BE2C (cell line): ENCODE measurements at places on chromosomes 7 and 10.

DNA sequence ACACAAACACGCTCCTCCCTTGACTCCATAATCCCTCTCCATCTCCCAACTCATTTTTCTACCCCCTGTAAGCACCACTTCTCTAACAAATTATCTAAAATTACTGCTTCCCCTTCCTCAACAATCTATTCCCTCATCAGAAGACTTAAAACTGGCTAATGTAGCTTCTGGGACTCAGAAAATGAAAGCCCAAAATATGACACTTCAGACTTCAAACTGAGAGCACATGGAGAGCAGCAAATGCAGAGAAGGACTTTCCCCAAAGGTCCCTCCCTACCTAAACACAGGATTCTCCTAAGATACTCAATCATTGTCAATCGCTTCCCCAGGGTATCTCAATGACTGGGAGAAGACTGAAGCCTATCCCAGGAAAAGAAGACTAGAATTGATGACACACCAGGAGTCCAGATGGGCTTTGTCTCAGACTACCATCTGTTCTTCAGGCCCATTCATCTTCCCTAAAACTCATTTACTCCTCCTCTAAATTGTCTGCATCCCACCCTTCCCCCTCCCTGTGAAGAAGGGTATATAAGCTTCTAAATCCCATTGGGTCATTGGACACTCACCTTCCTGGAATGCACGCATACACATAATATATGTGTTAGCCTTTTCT lies 39.2 kb downstream of the ST8SIA6 start:
- DNase-seq: no peak

DNA sequence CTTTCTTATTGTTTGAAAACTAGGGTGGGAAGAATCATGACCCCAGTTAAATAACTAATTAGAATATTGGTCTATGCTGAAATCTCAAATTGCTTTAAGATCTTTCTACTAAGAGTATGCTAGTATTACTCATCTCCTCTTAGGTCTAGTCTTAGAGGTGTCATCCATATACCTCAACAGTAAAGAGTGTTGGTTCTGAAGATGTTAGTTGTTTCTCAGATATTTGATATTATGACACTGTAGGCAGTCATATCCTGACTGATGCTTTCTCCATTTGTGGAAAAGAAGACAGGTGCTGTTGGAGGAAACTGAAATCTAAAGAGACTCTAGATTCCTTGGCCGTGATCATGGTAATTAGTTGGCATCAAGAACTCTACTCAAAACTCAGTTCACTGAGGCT lies 21.2 kb downstream of the BPGM start:
- DNase-seq: no peak

DNA sequence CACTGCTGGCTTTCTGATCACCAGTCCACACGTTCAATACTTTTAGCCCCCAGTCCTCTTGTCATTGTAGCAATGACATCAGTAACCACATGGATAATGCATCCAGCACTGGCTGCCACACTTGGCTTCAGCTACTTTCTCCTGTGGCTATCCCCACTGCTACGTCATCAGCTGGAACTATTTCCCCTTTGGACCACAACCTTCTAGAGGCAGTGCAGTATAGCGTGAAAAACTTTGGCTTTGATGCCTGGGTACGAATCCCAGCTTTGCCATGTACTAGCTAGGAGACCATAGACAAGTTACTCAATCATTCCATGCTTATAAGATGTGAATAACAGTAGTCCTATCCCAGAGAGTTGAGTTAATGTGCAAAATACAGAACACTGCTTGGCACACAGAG lies 63.2 kb downstream of the CCDC3 start:
- no peak for DNase-seq

- no peak for DNase-seq
Observed at GRCh38 chr10:101446071-101446470, 92.1 kb downstream of the BTRC start.

DNA sequence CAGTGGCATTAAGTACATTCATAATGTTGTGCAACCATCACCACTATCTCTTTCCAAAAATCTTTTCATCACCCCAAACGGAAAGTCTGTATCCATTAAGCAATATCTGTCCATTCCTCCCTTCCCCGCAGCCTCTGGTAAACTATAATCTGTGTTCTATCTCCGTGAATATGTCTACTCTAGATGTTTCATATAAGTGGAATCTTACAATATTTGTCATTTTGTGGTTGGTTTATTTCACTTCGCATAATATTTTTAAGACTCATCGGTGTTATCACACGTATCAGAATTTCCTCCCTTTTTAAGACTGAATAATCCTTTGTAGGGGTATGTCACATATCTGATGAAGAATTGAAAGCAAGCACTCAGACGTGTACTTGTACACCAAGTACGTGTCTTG lies 86.0 kb upstream of the FGFR2 start:
- DNase-seq: no peak

- peak; percentile 28 for DNase-seq
Observed at GRCh38 chr10:126350216-126350992, 37.9 kb downstream of the ADAM12 start.

- DNase-seq: peak; percentile 1
Observed at GRCh38 chr7:44285561-44285960, 39.8 kb downstream of the CAMK2B start.

GRCh38 chr10:58352956-58353610 lies 18.3 kb downstream of the UBE2D1 start:
- DNase-seq: no peak

DNA sequence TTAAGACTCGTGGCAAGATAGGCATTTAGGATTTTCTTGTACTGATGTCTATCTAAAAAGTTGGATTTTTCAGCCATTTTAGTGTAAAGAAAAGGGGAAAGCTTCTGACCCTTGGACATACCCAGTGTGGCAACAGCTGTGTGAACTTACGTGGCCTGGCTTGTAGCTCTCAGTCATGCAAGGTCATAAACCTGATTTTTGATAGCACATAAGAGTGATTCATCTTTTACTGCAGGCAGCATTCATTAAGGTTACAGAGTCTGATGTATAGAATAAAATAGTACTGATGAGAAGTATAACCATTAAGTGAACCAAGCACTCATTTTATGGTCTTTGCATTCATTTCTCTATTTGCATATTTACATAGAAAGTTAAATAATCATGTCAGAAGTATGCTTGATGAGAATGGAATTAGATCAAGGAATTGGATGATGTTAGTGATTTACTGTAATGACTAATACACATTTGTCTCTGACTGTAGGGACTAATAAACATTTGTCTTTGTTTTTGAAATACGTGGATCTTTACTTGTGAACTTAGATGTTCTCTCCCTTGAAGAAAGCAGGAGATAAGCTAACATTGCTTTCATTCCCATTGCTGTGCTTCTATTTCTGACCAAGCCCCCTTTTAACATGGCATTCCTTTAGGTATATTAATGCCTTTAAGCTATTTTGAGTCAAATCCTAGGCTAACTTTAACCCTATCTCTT lies 88.2 kb downstream of the GSDME start:
- DNase-seq: no peak

- DNase-seq: no peak
Observed at GRCh38 chr10:48462482-48463020, 142.3 kb downstream of the ARHGAP22 start.

DNA sequence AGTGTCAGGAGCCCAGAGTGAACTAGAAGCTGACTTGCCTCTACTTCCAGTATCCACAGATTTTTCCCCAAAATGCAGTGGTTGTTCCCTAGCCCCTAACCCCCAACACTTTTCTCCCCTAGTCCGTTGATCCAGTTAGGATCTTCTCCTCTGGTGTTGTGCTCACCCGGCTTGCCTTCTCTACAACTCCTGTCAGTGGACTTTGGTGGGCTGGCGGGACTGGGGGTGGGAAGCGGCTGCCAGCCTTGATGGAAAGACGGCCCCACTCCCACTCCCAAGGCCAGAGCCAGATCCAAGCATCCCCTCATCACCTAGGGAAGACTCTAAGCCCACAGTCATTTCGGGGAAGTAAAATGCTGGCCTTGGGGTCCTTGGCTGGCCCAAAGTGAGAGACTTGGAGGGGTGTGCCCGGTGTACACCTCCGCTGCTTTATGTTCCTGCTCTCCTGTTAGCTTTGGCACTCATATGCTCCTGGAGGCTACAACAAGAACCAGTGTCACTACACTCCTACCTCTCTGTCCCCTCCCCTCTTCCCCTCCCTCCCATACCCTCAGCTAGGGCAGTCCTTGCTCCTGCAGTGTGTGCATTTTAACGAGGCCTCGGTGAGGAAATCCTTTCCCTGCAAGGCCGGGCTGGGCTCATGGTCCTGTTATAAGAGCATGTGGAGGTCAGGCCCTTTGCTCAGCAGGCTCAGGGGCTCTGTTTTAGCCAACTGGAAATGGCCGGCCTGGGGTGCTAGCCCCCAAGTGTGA lies 930 bp upstream of the HOXA10 start:
- DNase-seq: no peak

- peak; percentile 82 for DNase-seq
Observed at GRCh38 chr10:31242902-31243301, 76.1 kb upstream of the ZEB1 start.

GRCh38 chr10:86961481-86962091 lies 3.2 kb downstream of the SNCG start:
- no peak for DNase-seq

DNA sequence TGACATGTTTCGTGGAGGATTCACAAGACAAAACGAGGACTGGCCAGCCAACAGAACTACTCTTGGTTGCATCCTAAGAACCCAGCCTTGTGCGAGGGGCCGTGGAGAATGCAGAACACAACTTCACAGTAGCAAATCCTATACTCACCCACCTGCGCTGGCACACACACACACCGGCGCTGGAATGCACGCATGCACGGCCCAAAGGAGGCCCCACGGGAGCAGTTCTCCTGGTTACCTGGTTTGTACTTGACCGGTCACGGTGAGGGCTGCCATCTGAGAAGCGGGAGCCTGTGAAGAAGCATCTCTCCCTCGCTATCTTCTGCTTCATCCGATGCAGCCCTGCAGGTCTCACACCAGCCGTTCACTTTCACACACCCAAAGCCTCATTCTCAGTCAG lies 137.8 kb downstream of the ZMYND11 start:
- no peak for DNase-seq

DNA sequence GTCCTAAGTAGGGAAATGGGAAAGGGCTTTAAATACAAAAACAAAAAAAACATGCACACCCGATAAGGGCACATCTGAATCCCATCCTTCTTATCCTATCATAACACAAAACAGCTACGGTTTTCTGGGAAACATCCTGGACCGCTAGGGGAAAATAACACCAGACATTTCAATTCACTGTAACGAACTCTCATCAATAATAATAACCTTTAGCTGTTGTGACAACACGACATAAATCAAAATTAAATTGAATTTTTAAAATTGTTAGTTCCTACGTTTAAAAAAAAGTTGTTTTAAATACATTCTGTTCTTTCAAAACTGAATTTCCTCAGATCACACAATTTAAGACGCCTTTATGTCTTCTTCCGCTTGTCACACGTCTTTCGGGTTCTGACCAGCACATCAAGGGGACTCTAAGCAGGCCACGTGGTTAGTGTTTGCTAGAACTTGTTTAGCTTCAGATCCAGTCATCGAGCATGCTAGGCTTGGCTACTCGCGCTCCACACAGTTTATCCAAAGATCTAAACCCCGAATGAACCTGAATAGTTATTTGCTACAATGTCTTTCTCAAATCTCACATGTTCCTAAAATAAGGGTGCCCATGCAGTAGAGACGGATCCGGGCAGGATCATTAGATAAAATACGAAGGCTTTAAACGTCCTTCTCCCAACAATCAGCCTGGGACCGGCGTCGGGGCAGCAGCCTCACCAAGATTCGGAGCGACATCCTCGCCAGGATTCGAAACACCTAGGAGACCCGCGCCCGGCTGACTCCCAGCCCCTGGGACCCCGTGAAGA lies 839 bp downstream of the IKZF5 start:
- peak; percentile 39 for DNase-seq

DNA sequence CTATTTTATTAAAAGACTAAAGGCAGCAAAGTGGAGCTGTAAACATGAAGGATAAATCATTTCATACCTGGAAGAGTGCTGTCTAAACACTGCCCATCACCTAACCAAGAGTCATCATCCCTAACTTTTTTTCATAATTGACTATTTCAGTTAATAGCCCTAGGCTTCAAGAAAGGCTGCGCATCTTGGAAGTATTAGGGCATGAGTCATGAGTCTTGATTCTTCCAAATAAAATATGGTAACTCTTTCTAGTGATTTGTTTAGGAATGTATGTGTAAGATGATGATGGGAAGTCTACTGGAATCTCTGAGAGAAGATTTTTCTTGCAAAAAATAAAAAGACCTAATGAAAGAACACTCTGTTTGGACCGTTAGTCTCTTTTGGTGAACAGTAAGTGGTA lies 207.7 kb upstream of the AHR start:
- no peak for DNase-seq

GRCh38 chr7:16044645-16045044 lies 358.2 kb upstream of the MEOX2 start:
- no peak for DNase-seq

GRCh38 chr7:96203786-96204185 lies 118.1 kb downstream of the SLC25A13 start:
- no peak for DNase-seq

GRCh38 chr10:6701289-6701688 lies 121.2 kb upstream of the PRKCQ start:
- no peak for DNase-seq

- DNase-seq: no peak
Observed at GRCh38 chr7:45196374-45196773, 38.8 kb downstream of the RAMP3 start.

GRCh38 chr7:79341902-79342301 lies 111.6 kb downstream of the MAGI2 start:
- no peak for DNase-seq

DNA sequence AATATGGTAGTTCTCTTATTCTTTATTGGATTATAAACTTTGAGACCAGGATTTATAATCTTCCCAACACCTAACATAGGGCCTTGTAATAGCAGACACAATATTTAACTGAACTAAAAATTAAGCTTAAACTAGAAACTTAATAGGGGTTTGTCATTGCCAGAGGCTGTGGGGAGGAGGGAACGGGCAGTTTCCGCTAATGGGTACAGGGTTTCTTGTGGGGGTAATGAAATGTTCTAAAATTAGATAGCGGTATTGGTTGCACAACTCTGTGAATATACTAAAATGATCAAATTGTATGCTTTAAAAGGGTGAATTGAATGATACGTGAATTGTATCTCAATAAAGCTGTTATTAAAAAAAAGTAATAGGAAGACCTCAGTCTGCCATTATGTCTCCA lies 45.4 kb downstream of the NT5C2 start:
- no peak for DNase-seq

DNA sequence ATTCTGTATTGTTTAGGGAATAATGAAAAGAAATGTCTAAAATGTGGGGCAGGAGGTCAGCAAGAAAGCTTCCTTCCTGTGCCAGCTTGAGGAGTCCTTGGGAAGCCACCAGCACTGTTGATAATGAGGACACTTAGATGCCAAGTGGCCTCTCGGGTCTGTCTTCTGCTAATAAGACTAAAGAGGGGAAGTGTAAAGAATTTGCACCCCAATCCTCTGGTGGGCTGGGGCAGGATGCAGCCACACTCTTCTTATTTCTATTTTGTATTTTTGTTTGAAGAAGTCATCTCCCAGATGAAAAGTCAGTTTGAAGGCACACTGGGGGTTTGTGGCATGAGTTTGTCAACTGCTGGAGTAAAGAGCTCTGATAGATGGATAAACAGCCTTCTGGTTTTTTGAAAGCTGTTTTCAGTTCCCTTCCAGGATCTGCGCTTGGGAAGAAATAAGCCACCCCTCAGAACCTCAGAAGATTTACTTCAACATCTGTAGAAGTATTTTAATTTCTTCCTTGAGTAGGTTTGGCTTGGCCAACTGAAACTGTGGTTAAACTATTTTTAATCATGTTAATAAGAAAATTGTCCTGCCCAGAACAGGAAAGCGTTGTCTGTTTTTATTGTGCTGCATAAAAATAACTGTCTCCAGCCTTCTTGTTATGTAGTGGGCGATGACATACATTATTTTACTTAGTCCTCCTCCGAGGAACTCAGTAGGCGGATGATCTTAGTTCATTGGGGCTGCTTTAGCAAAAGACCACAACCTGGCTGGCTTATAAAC lies 128.8 kb upstream of the GPR26 start:
- DNase-seq: no peak
